ENCODE measurements at places on chromosomes 2 and 18. TPM values are rescaled to one million over a fixed set of nuclear protein-coding genes. Genes with fewer than 3 reads are reported as not detected.

Gene TMEM247
- not detected for total RNA-seq

GRCh38 chr2:157488877-157489276 is 45.0 kb upstream of the CYTIP start:
- peaks cover 3% of the 10 kb centered on the region for H3K36me3 ChIP-seq
- peaks cover 83% of the 10 kb centered on the region for H3K4me1 ChIP-seq
- peak overlapping the region; percentile 7 for H3K27ac ChIP-seq
- no peak for DNase-seq
- H3K27me3 ChIP-seq, result no peaks in the 10 kb centered on the region

DNA sequence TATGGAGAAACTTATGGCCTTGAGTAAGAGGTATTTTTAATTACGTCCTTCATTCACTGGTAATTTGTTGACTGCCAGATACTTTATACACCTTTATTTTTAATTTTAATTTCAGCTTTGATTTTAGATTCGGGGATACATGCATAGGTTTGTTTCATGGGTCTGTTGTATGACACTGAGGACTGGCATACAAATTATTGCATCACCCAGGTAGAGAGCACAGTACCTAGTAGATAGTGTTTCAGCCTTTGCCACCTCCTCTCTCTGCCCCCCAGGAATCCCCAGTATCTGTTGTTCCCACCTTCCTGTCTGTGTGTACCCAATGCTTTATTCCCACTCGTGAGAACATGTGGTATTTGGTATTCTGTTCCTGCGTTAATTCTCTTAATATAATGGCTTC is 137.9 kb downstream of the RTN4 start:
- peaks cover 4% of the 10 kb centered on the region for H3K27me3 ChIP-seq
- H3K4me3 ChIP-seq, result no peak overlapping the region
- no peak overlapping the region for H3K27ac ChIP-seq
- H3K4me1 ChIP-seq, result no peaks in the 10 kb centered on the region
- H3K36me3 ChIP-seq, result no peaks in the 10 kb centered on the region

- no peak overlapping the region for H3K27ac ChIP-seq
- H3K27me3 ChIP-seq, result no peaks in the 10 kb centered on the region
- H3K4me3 ChIP-seq, result no peak overlapping the region
- DNase-seq, result no peak
- H3K4me1 ChIP-seq, result peaks cover 15% of the 10 kb centered on the region
Measured at GRCh38 chr2:64124571-64124970, 19.6 kb downstream of the PELI1 start.
